ENCODE measurements at places on chromosomes 1 and 21. TPM values are rescaled to one million over a fixed set of nuclear protein-coding genes. Genes with fewer than 3 reads are reported as not detected.

DDR2 gene
- total RNA-seq = 2.1 TPM

LRRC71 gene
- 0.13 TPM for total RNA-seq

KRTAP19-1 gene
- total RNA-seq = not detected

LYPLA2 gene
- total RNA-seq = 153 TPM

MPZ gene
- 1.5 TPM for total RNA-seq

IFI44L gene
- total RNA-seq = 0.26 TPM
